GM19239 (cell line): ENCODE measurements at places on chromosomes 7 and 10.
A peak's percentile ranks its signal among the peaks of the same experiment; 100 is the strongest.

GRCh38 chr10:49174261-49174925 is 13.8 kb downstream of the TMEM273 start:
- no peak for DNase-seq

GRCh38 chr10:22988581-22989360 is 60.9 kb downstream of the ARMC3 start:
- DNase-seq = peak; percentile 41

- no peak for DNase-seq
Observed at GRCh38 chr10:123149568-123150270, 1.8 kb downstream of the HMX2 start.

- no peak for DNase-seq
Observed at GRCh38 chr7:154644366-154644765, 358.6 kb downstream of the PAXIP1 start.

DNA sequence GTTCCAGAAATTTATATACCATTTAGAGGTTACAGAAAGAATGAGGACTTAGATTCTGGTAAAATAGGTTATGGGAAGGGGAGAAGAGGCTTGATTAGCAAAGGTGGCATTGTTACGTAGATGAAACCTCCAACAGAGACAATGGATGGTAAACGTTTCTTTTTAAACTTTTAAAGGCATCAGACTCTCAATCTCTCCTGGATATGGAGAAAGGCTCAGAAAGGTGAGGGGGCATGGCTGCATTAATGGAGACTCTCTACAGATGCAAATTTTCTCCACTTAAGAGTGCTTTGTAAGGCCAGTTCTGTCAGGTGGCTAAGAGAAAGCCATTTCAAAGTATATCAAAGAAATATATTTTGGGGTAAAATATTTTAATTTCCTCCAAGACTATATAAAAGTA is 240.9 kb upstream of the PTER start:
- DNase-seq = no peak

- no peak for DNase-seq
Observed at GRCh38 chr7:129958643-129959470, 6.1 kb upstream of the UBE2H start.

GRCh38 chr7:13920053-13920697 is 69.3 kb downstream of the ETV1 start:
- DNase-seq = no peak

DNA sequence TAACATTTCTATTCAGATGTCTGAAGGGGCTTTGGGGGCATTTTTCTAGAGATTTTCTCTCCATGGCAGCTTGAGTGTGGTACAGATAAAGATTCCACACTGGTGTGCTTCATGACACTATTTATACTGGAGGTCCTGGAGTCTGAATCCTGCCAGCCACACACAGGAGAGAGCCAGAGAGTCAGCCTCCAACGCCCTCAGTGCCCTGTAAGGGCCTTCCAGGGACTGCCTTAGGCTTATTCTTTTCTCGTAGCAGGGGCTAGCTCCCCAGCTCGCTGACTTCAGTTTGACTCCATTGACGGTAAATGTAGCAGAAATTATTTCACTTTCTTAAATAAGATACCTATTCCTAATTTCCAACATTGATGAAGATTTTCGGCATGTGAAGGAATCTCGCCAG is 100.9 kb downstream of the VSTM2A start:
- DNase-seq = no peak

- no peak for DNase-seq
Observed at GRCh38 chr7:112495810-112496462, 15.1 kb downstream of the LSMEM1 start.

DNA sequence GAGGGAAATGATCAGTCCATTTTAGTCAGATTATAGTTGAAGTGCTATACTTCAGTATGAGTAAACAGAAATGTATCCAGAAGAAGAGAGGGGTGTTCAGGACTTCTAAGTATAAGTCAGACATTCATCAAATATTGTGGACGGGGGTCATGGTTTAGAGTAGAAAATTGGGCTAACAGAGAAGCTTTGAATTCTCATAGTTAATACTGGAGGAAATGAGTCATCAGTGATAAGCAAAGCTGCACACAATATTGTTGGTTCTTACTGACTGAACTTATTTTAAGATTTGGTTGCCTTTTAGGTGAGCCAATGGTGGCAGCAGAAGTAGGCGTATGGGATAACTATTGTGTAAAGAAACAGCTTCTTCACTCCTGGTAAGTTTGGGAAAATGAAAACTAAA is 1.7 kb upstream of the SUMF2 start:
- DNase-seq = no peak

DNA sequence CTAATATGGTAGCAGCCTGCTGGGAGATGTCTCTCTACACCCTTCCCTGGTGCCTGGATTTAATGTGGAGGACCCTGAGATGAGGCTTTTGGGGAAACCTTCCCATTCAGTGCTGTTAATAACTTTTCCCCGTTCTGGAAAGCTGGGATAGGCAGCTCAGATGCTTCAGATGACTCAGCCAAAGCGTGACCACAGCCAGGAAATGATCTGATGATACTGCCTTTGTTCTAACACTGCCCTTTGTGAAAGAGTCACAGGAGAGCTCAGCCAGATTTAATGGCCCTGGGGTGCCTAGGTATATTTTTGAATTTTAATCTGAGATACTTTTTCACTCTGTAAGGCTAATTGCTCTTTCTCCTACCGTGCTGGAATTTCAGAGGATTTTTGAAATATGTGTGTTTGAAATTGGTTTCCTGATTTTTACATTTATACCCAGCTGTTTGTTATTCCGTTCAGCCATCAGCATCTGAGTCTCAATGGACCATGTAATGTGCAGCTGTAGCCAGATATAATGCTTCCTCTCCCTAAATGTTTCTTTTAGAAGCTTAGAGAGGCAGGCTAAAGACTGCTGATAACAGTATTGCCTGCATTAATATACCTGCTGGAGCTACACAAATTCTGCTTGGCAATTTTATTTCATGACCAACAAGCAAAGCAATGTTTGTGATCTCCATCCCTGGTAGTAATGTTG is 17.8 kb downstream of the CELF2 start:
- DNase-seq = no peak

DNA sequence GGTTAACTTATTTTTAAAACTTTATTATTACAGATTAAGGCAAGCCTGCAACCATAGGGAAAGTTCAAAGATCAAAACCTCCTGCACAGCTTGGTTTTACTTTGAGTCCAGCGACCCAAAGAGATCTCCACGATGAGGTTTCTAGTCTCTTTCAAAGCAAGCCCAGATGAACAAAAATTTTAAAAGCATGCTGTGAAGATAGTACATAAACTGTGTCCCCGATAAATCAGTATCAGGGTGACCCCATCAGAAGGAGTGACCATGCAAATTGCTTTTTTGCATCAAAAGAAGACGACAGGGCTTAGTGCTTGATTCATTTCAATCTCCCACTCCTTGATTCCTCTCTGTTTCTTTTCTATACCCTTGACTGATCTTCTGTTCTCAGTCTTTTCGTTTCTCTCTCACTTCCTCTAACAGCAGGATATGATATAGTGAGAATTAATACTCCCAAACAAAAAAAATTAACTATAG is 16.0 kb upstream of the DNTT start:
- no peak for DNase-seq

GRCh38 chr10:44668336-44668735 is 242.8 kb upstream of the TMEM72 start:
- no peak for DNase-seq

GRCh38 chr7:936386-937054 is 18.0 kb downstream of the ADAP1 start:
- DNase-seq = peak; percentile 93

DNA sequence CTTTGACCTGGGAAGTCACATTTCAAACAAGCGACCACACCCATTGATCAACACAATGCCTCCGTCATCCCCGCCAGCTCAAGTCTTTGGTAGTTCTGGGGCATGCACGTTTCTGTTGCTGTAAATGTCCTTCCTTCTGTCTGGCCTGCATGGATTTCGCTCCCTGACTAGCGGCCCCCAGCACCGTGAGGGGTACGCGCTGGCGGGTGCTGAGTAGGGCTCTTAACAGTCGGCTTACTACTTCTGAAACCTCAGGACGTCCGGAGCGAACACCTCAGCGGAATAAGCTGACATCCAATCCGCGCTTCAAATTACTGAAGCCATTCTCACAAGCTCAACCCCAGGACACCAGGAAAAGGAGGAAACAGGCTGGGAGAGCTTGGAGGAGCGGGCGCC is 505 bp downstream of the NUDCD3 start:
- DNase-seq = peak; percentile 21

GRCh38 chr7:156777364-156778069 is 115.5 kb downstream of the LMBR1 start:
- no peak for DNase-seq

- DNase-seq = no peak
Observed at GRCh38 chr10:86524225-86524962, 2.8 kb upstream of the WAPL start.

GRCh38 chr7:46320956-46321355 is 399.9 kb upstream of the IGFBP3 start:
- DNase-seq = no peak

GRCh38 chr10:133454204-133454893 is 604 bp downstream of the SCART1 start:
- DNase-seq = no peak

- no peak for DNase-seq
Observed at GRCh38 chr7:111485701-111486380, 76.5 kb downstream of the IMMP2L start.

DNA sequence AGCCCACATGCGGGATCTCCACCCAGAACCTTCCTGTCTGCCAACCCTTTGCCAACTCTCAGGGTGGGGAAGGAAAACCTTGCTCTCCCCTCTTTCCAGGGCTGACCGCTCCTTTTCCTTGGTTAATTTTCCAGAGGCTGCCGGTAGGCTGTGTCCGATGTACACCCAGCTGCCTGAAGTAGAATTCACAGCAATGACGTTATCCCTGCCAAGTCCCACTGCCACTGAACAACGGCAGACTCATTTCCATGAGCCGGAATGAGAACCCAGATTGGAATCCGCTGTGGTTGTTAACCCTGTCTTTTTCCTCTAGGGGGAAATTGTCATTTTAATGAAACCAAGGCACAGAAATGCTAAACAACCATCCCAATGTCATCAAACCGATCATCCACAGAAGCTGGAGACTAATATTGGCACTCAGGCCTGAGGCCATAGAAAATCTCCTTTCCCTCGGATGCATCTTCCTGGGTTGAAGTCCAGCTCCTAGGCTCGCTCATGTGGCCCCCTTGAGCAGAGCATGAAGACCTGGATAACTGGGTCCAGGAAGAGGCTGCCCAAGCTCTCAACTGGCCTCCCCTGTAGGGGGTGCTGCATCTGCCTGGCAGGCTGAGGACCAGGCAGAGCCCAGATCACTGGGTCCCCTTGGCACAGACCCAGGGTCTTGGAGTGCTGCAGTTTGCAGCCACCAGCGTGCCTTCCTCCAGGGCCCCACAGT is 30.4 kb downstream of the KLRG2 start:
- DNase-seq = no peak

- no peak for DNase-seq
Observed at GRCh38 chr7:78232806-78233205, 434.2 kb downstream of the PHTF2 start.

DNA sequence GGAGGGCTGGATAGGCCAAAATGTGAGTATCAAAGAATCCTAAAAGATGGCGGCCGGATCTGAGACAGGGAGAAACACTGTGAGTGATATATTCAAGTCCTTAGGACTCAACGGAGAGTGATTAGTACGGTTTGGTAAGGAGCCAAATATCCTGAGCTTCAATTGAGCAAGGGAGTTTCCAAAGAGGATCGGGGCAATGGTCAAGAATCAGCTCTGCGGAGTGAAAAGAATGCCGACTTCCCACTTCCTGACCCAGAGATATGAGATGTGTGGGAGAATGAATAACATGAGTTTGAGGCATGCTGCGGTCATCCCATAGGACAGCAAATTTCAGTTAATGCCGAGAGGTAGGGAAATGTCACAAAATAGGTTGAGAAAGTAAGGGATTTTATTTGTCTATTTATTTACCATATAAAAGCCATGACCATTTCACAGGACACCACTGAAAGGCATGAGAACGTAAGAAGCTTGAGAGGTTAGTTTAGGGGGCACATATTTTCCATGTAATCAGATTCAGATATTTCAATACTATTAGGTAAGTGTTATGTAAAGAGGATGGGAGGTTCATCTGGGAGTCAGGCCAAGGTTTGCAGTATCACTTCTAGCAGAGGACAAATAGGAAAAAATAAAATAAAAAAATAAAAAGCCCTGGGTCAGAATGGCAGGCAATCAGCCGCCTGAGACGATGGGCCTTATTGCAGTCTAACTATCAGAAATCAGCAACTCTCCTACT is 165.6 kb downstream of the HGF start:
- no peak for DNase-seq

GRCh38 chr7:159125104-159125954 is 19.3 kb downstream of the VIPR2 start:
- DNase-seq = no peak

DNA sequence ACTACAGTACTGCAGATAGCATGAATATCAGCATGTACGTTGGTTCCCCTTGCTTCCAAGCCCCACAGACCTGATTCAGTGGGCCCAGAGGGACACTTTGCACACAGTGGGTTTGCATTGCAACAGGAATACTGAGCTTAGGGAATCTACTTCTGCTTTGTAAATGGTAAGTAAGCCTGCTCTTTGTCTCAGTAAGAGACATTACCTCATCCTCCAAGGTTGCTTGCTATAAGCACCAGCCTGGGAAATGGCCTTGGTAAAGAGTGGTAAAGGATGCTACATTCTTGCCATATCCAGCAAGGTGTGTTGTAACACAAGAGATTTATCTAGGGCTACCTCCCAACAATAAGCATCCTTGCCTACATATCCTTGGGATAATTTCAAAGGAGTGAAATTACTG is 730.5 kb downstream of the INHBA start:
- no peak for DNase-seq

GRCh38 chr10:15352836-15353235 is 18.3 kb downstream of the FAM171A1 start:
- DNase-seq = no peak

DNA sequence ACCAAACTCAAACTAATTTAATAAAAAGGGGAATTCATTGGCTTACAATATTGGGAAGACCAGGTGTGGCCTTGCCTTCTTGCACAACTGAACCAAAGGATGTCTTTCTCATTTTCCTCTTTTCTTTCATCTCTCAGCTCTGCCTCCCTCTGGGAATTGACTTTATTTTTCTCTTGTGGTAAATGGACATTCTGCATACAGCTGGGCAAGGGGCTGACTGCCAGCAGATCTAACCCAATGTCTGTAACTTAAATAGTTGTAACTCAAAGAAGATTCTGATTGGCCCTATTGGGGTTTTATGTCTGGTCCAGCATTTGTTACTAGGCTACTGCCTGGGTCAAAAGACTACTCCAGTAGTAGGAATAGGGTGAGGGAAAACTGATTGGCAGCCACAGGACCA is 15.3 kb downstream of the PTTG1IP2 start:
- DNase-seq = no peak

DNA sequence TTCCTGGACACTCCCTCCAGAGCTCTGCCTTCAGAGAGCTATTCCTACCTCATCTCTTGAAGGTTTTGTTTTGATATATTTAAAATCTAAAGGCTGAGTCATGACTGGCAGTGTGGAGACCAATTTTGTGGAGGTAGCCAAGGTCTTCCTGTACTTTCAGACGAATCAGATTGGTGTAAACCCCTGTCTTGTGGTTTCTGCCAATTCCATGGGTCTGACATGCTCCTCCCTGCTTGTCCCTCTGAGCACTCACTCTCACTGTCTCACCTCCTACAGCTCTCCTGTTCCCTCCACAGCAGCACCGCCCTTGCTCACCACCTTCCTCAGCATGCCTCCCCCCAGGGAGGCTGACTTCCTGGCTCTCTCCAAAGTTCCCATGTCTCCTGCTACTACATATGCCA is 179.8 kb downstream of the NPSR1 start:
- DNase-seq = no peak
